Esophagus mucosa (tissue), 1 donor: ENCODE measurements at places on chromosomes 6 and 20. TPM values are rescaled to one million over a fixed set of nuclear protein-coding genes. Genes with fewer than 3 reads are reported as not detected.

GRCh38 chr20:20831794-20832193 is 119.3 kb upstream of the RALGAPA2 start:
- no peak for ATAC-seq

GRCh38 chr20:37907677-37908401 is 4.9 kb downstream of the VSTM2L start:
- ATAC-seq = no peak

DNA sequence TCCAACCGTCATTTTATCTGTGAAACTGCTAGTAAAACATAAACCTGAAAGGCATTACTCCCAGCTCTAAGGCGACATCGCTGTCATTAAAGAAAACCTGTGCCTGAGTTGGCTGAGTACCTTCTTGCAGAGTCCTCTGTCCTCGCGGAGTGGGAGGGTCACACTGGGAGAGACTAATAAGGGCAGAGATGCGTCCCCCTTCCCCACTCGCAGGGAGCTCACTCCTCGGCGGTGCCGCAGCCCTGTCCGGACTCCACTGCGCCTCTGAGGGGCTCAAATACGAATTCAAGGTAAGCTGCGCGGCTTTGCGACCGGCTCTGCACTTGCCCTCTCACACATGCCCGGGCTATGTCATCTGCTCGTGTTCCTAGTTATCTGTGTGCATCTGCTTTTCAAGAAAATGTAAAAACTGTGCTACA is at the start of gene COL19A1:
Gene COL19A1 (plus strand): TSS at position 206 of the 419 bp plus-strand sequence. CDS start 13,012 bp downstream, outside the sequence.
- ATAC-seq = peak; percentile 42

GRCh38 chr6:89081129-89081422 is 525 bp downstream of the PNRC1 start:
- peak; percentile 17 for ATAC-seq

- no peak for ATAC-seq
Measured at GRCh38 chr6:96521306-96521643, 331 bp upstream of the UFL1 start.

DNA sequence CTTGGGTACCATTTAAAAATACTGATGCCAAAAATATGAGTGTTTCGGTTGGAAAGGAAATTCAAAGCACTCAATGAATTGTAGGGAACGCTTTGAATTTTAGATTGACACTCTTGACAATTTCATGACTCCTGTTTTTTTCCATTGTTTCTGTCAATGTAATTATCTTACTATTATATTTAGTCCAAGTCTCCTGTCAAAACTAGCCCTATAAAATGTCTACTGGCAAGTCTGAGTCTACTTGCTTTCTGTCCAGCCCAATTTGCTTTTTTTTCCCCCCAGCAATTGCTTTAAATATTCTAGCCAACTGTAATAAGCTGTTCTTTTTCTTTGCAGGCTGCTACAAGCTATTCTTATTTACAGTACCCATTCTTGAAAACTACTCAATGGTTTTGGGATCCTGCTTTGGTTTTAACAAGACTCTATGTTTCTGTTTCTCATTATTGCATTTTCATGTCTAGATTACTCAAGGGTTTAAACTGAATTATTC is 1103.9 kb upstream of the GJE1 start:
- ATAC-seq = no peak

PDE7B gene
- 0.68 TPM for total RNA-seq

IMPG1 gene
- total RNA-seq = not detected

ROMO1 gene
- 136 TPM for total RNA-seq

FAM110A gene
- total RNA-seq = 32.8 TPM

PXT1 gene
- total RNA-seq = not detected

NMBR gene
- total RNA-seq = not detected

CST5 gene
- total RNA-seq = not detected
